ENCODE measurements at places on chromosomes 13 and 19.

DNA sequence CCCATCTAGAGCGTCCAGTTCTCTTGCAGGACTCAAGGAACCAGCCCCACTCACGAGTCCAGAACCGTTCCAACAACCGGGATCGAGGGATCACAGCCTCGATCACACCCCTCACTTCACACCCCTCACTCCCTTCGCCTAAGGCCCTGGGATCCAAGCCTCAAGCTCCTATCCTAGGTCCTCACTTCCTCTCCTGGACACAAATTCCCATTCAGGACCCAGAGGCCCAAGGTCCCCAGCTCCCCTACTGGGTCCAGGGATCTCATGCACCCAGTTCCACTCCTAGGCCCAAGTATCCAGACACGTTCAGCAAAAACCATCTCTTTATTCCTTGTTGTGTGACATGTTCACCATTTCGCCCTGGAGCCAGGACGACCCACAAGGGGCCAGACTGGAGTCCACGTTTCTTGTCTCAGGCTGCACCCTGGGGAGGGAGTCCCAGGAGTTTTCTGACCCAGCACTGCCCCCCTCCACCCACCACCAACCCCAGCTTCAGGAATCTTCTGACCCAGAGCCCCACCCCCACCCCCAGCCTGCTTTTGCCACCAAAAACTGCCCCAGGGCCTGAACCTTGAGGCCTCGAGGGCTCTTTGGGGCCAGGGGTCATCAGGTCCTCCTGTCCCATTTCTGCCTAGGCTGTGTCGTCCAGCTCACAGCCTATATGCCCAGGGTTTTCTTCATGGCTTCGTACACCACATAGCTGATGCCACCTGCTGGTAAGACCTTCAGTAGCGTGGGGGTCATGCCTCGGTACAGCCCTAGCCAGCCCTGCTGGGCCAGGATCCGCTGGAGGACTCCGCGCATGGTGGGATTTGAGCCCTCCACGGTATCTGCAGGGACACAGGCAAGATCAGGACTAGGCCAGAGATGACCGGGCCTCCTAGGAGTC is 1.4 kb upstream of the KHSRP start:
- no peak for DNase-seq

DNA sequence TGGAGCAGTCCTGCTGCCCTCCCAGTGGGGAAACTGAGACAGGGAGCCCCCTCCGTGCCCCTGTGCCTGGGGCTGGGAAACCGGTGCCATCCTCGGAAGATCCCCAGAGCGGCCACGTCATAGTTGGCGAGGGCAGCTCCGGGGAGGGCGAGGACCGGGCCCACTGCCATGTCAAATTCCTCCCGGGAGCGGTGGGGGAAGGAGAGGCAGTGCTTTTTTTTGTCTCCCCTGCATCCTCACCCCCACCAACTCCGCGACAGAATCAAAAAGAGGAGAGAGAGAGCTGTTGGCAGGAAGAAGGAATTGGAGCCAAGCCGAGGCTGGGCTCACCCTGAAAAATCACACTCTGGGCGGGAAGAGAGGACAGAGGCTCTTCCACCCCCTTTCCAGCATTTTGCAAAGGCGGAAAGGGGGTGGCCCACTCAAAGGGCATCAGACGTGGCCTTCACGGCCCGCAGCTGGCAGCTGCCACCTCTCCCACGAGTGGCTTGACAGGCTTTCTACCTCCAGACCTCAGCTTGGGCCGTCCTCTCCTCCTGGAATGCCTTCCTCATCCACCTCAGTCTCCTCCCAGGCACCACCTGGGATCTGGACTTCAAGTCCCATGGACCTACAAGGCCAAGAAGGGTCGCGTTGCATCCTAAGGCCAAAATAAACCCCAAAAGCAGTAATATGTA is 19.6 kb upstream of the NFIC start:
- no peak for DNase-seq

DNA sequence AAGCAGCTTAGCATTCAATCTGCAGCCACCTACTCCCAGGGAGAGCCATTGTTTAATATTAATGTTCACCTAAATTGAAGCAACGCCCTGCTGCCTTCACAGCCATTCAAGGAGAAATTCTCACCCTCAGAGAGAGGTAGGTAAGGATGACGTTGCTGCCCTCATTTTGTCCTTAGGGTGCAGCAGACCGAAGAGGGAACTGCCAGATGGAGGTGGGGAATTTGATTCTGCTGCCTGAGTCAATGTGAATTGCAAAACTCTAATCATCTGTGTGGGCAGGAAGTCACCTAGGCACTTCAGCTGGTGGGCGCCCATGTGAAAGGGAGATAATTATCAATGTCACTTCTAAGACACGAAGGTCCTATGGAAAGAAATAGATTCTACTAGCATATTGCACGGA is 503.4 kb downstream of the TBC1D4 start:
- DNase-seq = no peak

DNA sequence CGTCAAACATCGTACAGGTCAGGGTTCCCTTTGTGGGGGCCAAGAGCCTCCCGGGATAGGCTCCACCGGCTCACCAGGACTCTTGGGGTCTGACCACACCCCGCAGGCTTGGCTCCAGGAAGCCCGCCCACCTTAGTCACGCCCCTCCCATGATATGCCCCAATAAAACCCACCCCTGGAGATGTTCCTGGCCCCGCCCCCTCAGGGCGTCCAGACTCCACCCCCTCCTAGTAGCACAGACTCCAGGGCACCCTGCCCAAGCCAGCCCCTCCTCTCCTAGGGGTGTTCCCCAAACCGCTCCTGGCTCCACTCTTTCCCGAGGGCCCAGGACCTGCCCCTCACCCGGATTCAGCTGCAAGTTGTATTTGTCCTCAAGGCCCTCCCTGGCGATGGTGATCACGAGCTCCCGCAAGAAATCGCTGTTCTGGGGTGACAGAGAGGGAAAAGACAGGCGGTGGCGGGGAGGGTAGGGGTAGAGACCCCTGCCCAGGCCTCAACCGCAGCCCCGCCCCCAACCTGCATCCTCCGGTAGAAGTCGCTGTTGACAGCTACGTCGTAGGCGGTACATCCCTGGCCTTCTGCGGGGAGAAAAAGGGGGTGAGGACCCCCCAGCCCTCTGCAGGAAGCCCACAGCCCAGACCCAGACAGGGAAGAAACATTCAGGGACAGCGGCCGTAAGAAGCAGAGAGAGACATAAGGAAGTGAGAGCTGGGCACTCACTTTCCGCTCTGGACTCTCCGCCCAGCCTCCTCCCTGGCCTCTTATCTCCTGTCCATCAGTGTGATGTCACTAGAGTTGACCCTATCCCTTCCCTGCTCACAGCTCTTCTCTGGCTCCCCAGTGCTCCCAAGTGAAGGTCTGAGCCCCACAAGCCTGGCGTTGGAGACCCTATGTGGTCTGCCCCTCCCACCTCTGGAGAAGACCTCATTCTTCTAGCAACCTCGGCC is 3.9 kb downstream of the PIH1D1 start:
- no peak for DNase-seq

- no peak for DNase-seq
These were observed at the start of gene PVR for GRCh38 chr19:44643605-44644401. Gene PVR, plus strand, starts transcription at chr19:44643910. Its CDS starts 187 bp downstream, at chr19:44644097.

GRCh38 chr13:110536006-110536693 is 25.4 kb downstream of the RAB20 start:
- no peak for DNase-seq

GRCh38 chr13:25345576-25345975 is 26.2 kb upstream of the ATP8A2 start:
- DNase-seq = no peak

DNA sequence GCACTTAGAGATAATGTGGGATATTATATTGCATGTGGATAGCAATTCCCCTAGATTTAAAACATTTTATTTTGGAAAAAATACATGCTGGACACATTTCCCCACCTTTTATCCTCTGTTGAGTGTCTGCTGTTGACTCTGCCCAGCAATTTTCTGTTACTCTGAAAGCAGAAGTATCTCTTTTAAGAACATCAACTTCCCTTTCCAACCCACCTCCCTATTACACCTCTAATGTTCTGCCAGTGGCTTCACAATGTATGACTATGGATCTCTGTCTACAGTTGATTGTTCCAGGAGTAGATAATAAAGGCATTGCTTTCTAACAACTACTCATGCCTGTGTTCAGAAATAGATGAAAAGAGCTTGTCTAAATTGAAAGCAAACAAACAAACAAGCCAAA is 754.8 kb upstream of the SLITRK6 start:
- DNase-seq = no peak

GRCh38 chr19:16224293-16225045 is 26.8 kb downstream of the AP1M1 start:
- DNase-seq = no peak

GRCh38 chr19:30733826-30734550 is 361.8 kb downstream of the ZNF536 start:
- no peak for DNase-seq

DNA sequence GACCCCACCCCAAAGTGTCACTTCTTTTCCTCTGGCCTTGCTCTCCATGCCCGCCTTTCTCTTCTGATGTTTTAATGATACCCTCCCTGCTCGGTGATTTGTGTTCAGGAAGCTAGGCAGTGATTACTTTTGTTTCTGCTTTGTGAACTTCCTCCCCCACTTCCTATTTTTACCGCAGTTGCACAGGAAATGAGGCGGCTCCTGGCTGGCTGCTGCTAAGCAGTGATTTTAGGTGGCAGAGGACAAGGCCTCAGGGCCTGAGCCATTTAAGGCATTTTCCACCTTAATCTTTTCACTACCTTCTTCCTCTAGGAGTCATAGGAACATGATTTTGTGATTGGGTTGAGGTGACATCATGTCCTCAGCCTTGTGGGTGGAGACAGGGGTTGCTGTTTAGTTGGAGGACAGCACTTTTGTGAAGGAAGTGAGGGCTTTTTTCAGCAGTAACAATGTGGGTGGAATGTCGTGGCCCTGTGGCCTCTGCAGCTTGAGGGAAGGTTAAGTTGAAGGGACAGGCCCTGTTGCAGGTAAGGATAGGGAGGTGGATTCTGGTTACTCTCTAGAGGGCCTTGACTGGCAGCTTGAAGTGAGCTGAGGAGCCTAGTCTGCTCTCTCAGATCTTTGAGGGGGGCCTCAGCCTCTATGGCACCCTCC is 15.7 kb downstream of the GARRE1 start:
- DNase-seq = peak; percentile 63

DNA sequence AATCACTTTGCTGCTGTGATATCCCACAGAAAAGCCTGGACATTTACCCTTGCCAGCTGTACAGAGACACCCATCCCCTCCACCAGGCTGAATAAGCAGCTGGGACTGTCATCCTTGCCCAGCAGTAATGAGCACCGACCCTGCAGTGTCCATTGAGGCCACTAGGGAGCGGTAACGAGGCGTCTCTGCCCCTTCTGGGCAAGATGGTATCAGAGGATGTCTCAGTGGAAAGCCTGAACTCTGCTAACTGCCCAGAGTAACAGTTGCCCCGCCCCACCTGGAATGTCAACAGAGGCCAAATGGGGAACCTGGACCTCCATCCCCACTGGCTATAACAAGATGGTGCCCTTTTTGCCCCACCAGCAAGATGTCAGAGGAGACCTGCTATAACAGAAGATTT is 22.8 kb upstream of the CEACAM20 start:
- DNase-seq = no peak

DNA sequence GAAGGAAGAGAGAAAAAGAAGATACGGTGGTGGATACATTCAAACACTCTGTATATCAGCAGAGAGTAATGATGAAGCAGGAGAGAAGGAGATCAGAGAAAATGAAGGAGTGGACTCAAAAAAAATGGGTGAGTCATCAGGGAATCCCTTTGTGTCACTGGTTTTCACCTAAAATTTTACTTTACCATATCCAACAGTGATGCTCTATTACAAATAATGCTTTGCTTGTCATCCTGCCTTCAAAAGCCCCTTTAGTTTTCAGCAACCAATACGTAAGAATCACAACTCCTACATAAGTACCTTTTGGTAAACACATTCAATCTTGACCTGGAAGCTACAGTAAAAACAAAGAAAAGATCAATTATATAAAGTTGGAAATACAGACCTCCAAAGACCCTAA is 88.8 kb downstream of the ENOX1 start:
- DNase-seq = no peak

GRCh38 chr13:59588717-59589067 is 575.0 kb downstream of the DIAPH3 start:
- no peak for DNase-seq

- DNase-seq = peak; percentile 74
These were observed 61.4 kb downstream of the RFX2 start for GRCh38 chr19:6048793-6049405.

GRCh38 chr13:41916173-41916954 is 44.5 kb downstream of the VWA8 start:
- DNase-seq = no peak

- no peak for DNase-seq
These were observed 54.1 kb downstream of the DNAJC15 start for GRCh38 chr13:43077461-43077860.

- peak; percentile 83 for DNase-seq
These were observed 8.8 kb downstream of the FXYD3 start for GRCh38 chr19:35124098-35125060.

GRCh38 chr13:51821606-51822005 is 17.6 kb upstream of the DHRS12 start:
- DNase-seq = no peak

- no peak for DNase-seq
These were observed 72.4 kb upstream of the CLDN10 start for GRCh38 chr13:95480131-95480545.

- DNase-seq = no peak
These were observed 4.2 kb upstream of the ADPRHL1 start for GRCh38 chr13:113457510-113457909.

- no peak for DNase-seq
These were observed 66.7 kb downstream of the FOXO1 start for GRCh38 chr13:40599747-40600146.

- no peak for DNase-seq
These were observed 78.0 kb downstream of the ATP11A start for GRCh38 chr13:112767506-112768471.

- no peak for DNase-seq
These were observed 107.5 kb downstream of the MYCBP2 start for GRCh38 chr13:77219401-77219800.

GRCh38 chr13:83845106-83845505 is 37.2 kb downstream of the SLITRK1 start:
- no peak for DNase-seq

- peak; percentile 42 for DNase-seq
These were observed at the start of gene USF2 for GRCh38 chr19:35268536-35269437. Gene USF2, plus strand, starts transcription at chr19:35268962. Its CDS starts 140 bp downstream, at chr19:35269102.

Measured in activated CD4-positive, alpha-beta T cell treated with anti-CD3 and anti-CD28 coated beads, Interleukin-2, amount 50 U/mL, for 4 hours (primary cell).